ENCODE measurements at places on chromosomes 2 and 18.

DNA sequence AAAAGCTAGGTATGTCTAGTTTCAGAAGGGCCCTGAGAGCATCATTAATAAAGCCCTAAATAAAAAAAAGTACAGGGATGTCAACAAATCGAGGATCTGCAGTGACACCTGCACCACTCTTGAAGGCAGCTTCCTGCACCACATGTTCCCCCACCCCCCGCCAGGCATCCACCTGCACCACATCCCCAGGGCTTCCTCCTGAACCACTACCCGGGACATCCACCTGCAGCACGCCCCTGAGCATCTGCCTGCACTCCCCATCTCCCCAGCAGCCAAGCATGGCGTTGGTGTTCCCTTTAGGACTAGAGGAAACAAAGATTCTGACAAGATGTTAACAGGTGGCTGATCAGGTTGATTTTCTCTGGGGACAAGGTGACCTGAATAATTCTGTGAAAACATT lies 55.2 kb downstream of the DLGAP1 start:
- DNase-seq, result no peak

DNA sequence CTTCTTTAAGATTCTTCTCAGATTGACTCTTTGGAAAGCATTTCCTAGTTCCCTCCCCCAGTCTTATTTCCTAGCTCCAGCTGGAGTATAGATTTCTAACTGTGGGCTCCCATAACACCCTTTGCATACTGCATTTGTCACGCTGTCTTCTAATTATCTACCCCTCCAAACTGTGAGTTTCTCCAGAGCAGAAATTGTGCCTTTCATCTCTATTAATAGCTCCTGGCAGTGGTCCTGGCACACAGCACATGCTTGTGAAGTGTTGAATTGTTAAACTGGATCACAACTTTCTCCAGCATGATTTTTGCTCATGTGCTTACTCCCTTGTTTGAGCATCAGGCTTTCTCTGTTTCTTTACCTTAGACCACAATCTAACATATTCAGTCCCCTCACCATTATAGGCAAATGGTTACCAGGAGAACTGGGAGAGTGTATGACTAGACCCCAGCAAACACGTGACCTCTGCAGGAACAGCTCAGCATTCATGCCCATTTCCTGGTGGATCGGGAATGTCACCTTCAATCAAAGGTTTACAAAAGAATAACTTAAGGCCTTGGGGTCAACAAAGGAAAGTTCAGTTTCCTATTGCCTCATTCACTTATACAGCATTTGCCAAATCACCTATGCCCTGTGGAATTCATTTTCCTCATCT lies 175.7 kb upstream of the TANK start:
- peak; percentile 11 for DNase-seq

DNA sequence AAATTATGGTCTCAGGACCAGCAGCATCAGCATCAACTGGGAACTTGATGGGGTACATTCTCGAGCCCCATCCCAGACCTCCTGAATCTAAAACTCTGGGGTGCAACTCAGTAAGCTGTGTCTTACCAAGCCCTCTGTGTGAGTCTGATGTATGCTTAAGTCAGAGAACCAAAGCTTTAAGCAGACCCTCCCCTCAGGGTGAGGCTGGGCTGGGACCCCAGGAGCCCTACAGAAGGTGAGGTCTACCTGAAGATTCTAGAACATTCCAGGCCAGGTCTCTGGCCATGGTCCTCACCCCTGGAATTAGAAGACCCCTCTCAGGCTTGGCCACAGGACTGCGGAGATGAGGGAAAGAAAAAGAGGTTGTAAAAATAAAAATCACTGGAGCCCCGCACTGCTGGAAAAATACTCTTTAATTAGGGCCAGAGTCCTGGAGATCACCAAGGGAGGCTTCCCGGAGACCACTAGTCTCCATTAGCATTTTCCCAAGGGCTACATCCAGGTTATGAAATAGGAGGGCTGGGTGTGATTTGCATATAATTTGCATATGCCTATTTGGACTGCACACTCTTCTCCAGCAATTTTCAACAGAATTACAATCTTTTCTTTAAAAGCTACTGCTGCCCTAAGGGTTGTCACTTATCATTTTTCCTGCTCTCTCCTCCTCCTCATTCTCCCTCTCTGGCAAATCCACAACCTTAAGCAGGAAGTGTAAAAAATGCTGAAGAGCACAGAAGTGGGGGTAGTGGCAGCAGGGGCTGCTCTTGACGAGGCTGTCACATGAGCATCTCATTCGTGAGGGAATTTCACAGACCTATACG lies 100.2 kb downstream of the ZBTB7C start:
- no peak for DNase-seq

- no peak for DNase-seq
These were observed 54.1 kb upstream of the ACYP2 start for GRCh38 chr2:54061272-54061671.

- no peak for DNase-seq
These were observed 72.8 kb downstream of the MEIS1 start for GRCh38 chr2:66507673-66508201.

- DNase-seq, result no peak
These were observed 65.8 kb downstream of the RTP5 start for GRCh38 chr2:241935314-241935713.

- no peak for DNase-seq
These were observed 360.8 kb downstream of the RBM43 start for GRCh38 chr2:150900913-150901312.

DNA sequence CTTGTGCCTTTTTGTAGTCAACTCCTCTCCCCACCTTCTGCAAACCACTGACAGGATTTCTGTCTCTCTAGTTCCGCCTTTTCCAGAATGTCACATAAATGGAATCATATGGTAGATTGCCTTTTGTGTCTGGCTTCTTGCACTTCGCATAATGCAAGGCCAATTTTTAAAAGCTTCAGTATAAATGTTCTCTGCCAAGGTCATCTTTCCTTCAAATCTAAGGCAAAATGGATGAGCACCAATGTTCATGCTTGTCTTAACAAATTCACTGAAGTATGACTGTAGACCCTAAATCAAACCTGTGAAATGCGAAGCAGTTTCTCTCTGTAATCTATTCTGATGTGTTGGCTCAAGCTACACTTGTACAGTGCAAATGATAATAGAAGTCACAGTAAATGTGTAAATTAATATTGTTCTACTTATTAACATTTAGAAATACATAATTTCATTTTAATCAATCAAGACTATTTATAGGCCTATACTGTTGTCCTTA lies 92.8 kb upstream of the GLS start:
- no peak for DNase-seq

GRCh38 chr18:4765401-4765800 lies 310.3 kb upstream of the DLGAP1 start:
- DNase-seq, result no peak

- DNase-seq, result no peak
These were observed 20.2 kb upstream of the TNS1 start for GRCh38 chr2:218022851-218023530.

GRCh38 chr18:49814147-49814499 lies 790 bp upstream of the ACAA2 start:
- DNase-seq, result peak; percentile 31

GRCh38 chr18:31248783-31249521 lies 69.0 kb upstream of the DSG1 start:
- peak; percentile 94 for DNase-seq

GRCh38 chr2:108926561-108927380 lies 62.2 kb downstream of the EDAR start:
- no peak for DNase-seq

GRCh38 chr2:162917626-162918025 lies 79.1 kb upstream of the KCNH7 start:
- no peak for DNase-seq

- DNase-seq, result no peak
These were observed 339.2 kb downstream of the EN1 start for GRCh38 chr2:118508282-118508681.

- no peak for DNase-seq
These were observed 699.9 kb upstream of the SLC8A1 start for GRCh38 chr2:41151746-41152145.

GRCh38 chr2:72927619-72928550 lies 10.6 kb downstream of the EMX1 start:
- DNase-seq, result no peak

- DNase-seq, result no peak
These were observed 21.6 kb upstream of the GYPC start for GRCh38 chr2:126634273-126634861.

GRCh38 chr18:57621246-57621604 lies 411 bp downstream of the NARS1 start:
- DNase-seq, result no peak

GRCh38 chr18:13039806-13040205 lies 48.6 kb downstream of the CEP192 start:
- DNase-seq, result no peak

- no peak for DNase-seq
These were observed 332.2 kb downstream of the DYSF start for GRCh38 chr2:71785516-71785981.

- DNase-seq, result peak; percentile 14
These were observed 94.5 kb upstream of the UPP2 start for GRCh38 chr2:158006961-158007719.

DNA sequence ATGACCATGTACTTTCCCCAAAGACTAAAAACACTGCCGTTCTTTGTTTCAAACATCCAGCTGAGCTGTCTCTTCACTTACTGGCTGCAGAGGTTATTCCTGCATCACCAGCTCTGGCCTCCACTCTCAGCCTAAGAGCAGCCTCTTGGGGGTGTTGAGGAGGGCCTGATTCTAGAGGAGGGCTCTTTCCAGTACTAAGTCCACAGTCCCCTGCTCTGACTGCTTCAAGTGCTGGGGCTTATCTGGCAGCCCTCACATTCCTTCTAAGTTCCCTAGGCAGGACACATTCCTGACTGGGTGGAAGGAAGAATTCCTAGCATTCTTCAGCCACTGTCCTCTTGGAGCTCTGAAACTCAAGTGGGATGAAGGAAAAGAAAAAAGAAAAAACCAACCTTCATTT lies 32.9 kb upstream of the EHBP1 start:
- DNase-seq, result peak; percentile 89

DNA sequence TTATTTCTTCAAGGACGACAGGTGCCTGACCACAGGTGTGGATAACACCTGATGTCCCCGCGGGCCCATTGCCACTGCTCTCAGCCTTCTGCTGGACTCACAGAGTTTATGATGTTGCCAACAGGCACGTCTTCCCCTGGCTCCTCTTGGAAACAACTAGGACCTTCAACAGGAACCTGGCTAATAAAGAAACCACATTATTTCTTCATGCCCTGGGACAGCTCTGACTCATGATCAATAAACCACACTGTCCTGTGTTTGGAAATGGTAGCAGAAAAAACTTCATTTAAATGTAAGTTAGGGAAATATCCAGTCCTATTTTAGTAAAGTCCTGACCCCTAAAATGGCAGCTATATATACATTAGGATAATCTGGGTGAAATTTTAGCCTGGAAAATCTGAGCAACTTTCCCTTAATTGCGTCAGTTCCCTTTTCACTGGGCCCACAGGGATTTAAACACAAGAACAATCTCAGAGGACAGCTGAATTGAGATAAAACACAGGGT lies 158.9 kb downstream of the VAPA start:
- peak; percentile 84 for DNase-seq

Data from renal cortical epithelial cell (primary cell).